ENCODE measurements at places on chromosomes 1 and 21. TPM values are rescaled to one million over a fixed set of nuclear protein-coding genes. Genes with fewer than 3 reads are reported as not detected.

Gene ATP1A2
- total RNA-seq: not detected

Gene EPHA10
- total RNA-seq: 0.12 TPM

Gene LEMD1
- total RNA-seq: not detected

Gene IRF6
- 0.42 TPM for total RNA-seq

- no peak for DNase-seq
These were observed 57.9 kb downstream of the SLC37A1 start for GRCh38 chr21:42571391-42572150.

- no peak for DNase-seq
These were observed 66.2 kb downstream of the ERI3 start for GRCh38 chr1:44288883-44289282.

GRCh38 chr1:115809847-115810246 is 31.1 kb downstream of the NHLH2 start:
- no peak for DNase-seq
